CD4-positive, alpha-beta T cell treated with Interleukin-15 for 4 hours (primary cell): ENCODE measurements at places on chromosomes 6 and 20.

DNA sequence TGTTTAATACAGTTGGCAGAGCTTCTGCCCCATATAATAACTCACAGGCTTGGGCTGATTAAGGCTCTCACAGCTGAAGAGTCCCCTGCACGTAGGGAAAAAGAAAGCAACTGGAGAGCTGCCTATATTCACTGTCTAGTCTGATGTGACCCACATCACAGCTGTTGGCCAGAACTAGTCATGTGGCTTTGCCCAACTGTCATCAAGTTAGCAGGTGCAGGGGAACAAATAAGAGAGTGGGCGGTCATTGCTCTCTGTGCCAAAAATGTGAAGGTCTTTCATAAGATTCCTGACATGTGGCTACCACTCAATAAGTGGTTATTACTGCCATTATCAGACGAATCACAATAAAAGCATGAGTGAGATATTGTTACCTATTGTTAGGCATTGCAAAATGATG, 665.2 kb downstream of the DOK5 start:
- no peak for DNase-seq

DNA sequence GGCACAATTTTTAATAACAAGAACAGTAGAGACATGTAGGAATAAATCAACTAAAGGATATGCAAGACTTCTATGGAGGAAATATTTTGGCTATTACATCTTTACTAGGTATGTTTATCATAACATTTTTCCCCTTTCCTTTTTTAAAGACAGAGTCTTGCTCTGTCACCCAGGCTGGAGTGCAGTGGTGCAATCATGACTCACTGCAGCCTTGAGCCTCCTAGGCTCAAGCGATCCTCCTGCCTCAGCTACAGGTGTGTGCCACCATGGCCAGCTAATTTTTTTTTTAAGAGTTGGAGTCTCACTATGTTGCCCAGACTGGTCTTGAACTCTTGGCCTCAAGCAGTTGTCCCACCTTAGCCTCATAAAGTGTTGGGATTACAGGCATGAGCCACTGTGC, 37.0 kb downstream of the AKAP7 start:
- DNase-seq, result no peak

- DNase-seq, result no peak
Observed at GRCh38 chr6:163487606-163488005, 73.1 kb downstream of the QKI start.

GRCh38 chr6:27894839-27895762, 17.1 kb downstream of the OR2B2 start:
- DNase-seq, result peak; percentile 78

DNA sequence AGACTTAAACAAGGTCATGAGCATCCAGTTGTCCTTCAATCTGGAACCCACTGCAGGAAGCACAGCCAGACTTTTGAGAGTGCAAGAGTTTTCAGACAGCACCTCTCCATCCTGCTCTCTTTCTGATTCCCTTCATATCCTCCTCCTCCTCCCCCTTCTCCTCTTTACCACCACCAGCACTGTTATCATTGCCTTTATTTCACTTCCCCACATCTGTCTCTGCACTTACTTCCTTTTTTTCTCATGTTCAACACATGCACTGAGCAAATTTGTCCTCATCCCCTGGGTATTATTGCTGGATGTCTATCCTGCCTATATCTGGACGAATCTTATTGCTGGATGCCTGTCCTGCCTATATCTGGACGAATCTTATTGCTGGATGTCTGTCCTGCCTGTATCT, 554.8 kb downstream of the DHX35 start:
- no peak for DNase-seq

- peak; percentile 7 for DNase-seq
Observed at GRCh38 chr6:109978174-109979032, at the start of gene GPR6. TSS of gene GPR6 (plus strand) at chr6:109978311. CDS start at chr6:109979113, 802 bp downstream.

DNA sequence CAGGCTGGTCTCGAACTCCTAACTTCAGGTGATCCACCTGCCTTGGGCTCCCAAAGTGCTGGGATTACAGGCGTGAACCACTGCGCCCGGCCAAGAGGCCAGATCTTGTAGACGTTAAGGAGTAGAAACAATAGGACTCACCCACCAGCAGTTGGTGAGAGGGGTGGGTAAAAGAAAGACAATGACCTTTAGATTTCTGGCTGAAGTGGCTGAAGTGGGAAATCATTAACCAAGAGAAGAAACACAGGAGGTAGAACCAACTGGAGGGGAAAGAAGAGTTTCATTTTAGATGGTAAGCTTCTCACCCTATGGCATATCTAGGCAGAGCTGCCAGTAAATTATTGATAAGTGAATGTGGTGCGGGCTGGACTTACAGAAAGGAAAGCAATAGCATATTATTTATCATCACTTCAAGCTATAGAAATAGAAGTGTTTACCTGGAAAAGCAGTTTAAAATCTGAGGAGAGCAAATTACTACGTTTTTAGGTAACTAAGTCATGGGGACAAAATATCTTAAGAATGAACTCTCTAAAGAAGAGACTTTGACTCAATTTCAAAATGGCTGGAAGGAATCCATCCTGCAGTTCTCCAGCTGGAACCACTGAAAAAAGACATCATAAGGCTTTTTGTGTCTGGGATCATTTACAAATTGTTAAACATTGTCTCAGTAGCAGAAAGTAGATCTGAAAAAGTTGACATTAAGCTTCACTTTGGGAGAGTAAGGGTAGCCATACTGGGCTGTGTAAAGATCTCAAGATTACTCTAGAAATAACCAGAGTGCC, 109.6 kb downstream of the ALDH8A1 start:
- no peak for DNase-seq

DNA sequence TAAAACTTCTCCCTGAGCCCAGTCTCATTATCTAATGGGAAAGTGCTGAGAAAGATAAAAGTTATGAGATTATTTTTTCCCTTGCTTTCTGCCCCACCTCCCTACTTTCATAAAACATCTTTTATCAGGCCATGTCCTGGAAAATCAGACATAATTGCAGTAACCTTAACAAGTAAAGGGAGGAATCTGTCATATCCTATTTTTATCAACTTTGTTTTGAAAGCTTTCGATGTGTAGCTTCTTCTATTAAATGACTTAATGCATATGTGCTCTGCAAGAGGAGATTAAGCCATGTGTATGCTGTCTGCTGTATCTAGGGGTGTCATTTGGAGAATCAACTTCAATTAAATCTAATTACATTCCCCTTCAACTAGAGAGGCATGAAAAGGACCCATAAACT, 408.9 kb downstream of the CBLN4 start:
- no peak for DNase-seq
